IMR-90 (cell line): ENCODE measurements at places on chromosomes 2 and 18. TPM values are rescaled to one million over a fixed set of nuclear protein-coding genes. Genes with fewer than 3 reads are reported as not detected.

The SCN2A gene
- polyA plus RNA-seq, result 0.17 and 0.24 TPM in 2 replicates

DNA sequence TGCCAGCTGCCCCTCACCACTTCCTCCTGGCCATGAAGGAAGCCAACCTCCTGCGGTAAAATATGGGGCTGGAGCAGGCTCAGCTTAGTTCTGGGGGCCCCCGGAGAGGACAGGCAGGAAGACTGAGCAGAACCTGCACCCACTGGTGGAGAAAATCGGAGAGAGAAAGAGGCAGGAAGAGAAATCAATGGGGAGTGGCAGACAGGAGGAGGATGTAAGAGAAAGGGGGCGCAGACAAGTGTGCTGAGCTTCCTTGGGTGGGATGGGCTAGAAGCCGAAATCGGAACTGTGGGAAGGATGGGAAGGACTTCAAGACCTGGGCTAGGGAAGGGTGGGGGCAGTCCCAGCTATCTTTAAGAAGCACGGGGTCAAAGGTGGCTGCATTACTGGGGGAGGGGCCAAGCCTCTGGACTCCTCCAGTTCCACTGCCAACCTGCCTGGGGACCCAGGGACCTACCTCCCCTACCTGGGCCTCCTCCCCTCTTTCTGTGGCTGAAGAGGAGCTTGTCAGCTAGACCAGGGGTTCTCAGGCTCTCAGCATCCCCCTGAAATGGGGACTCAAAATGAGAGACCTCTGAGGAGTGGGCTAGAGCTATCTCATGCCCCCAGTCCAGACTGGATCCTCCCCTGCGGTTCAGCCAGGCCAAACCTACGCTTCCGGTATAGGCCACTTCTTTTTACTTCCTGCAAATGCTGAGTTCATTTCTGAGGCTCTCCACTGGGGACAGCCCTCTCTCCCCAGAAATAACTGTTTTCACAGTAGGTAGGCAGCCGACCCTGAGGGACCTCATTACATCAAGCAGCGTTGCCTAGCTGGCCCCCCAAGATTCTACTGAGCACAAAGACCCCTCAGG is 33.6 kb upstream of the B3GNT7 start:
- H3K27ac ChIP-seq, result no peak overlapping the region
- H3K4me3 ChIP-seq, result no peak overlapping the region
- DNase-seq, result no peak
- no peaks in the 10 kb centered on the region for H3K27me3 ChIP-seq
- peaks cover 11% of the 10 kb centered on the region for H3K4me1 ChIP-seq
- H3K36me3 ChIP-seq, result peaks cover 7% of the 10 kb centered on the region; the same call in 1 of the 2 replicates

- no peaks in the 10 kb centered on the region for H3K27me3 ChIP-seq
- no peaks in the 10 kb centered on the region for H3K36me3 ChIP-seq
- no peak overlapping the region for H3K4me3 ChIP-seq
- peaks cover 6% of the 10 kb centered on the region; the same call in 1 of the 2 replicates for H3K4me1 ChIP-seq
- peak; percentile 49 for DNase-seq
- no peak overlapping the region for H3K27ac ChIP-seq
These were observed 688.9 kb upstream of the ID2 start for GRCh38 chr2:7992612-7993602.

GRCh38 chr2:164954954-164955701 is at the start of gene SLC38A11:
Gene SLC38A11, minus strand, starts transcription at chr2:164955525. Its CDS starts 278 bp downstream, at chr2:164955247.
- H3K36me3 ChIP-seq, result no peaks in the 10 kb centered on the region
- H3K27ac ChIP-seq, result no peak within 1 kb of the TSS
- no peak for DNase-seq

The DPP10 gene
- polyA plus RNA-seq, result not detected in 2 replicates

DNA sequence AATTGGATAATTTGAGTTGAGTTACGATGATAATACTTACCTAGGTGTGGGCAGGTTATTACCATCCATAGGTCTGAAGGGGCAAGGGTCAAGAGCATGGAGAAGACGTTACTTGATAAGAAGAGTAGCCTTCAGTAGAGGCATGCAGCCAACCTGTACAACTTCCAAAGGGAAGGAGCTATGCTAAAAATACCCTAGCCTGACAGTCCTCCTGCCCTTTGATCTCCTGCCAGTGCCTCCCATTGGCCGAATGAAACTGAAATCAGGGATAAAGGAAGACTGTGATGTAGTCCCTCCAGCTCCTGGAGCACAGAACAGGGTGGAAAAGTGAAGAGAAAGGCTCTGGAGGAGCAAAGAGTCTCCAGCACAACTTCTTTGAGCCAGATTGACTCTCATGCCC is 487.4 kb downstream of the ADCYAP1 start:
- no peak for DNase-seq
- H3K4me3 ChIP-seq, result no peak overlapping the region
- H3K27ac ChIP-seq, result no peak overlapping the region
- no peaks in the 10 kb centered on the region for H3K36me3 ChIP-seq
- H3K4me1 ChIP-seq, result no peaks in the 10 kb centered on the region
- no peaks in the 10 kb centered on the region for H3K27me3 ChIP-seq

- H3K27me3 ChIP-seq, result no peaks in the 10 kb centered on the region
- no peak overlapping the region for H3K27ac ChIP-seq
- DNase-seq, result no peak
- no peak overlapping the region for H3K4me3 ChIP-seq
These were observed 130.4 kb upstream of the ASB18 start for GRCh38 chr2:236394571-236394970.

GRCh38 chr18:10274301-10274700 is 180.1 kb upstream of the APCDD1 start:
- no peak overlapping the region for H3K27ac ChIP-seq
- H3K4me3 ChIP-seq, result no peak overlapping the region
- H3K27me3 ChIP-seq, result peaks cover 4% of the 10 kb centered on the region
- H3K4me1 ChIP-seq, result peaks cover 4% of the 10 kb centered on the region

DNA sequence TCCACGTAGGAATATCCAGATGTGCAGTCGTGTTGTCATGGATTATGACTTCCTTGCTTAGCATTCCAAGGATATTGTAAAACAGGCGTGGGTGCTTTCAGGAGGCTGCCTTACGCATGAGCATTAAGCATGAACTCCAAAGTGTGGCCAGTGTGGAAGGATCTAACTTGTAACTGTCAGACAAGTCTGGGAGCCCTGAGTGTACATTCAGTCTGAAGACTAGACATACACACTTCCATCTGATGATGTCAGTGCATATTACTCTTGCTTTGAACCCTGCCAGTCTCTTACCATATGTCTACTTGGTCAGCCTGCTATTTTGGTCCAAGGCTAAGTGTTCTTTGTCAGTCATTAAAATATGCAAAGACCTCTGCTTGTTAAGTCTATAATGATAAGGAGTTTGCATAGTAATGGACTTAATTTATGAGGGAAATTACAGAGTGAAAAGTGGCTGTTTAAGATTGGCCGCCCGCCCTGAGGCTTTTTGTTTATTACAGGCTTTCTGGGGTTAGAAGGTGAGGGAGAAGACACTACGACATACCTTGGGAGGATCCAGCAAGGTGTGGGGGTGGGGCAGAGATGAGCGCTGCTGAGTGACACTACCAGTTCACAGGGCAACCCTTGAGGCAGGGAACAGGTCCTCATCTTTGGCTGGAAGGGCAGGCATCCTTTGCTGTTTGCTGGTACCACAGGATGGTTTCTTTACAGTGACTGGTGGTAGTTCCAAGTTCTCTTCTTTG is 48.3 kb downstream of the CABLES1 start:
- H3K27ac ChIP-seq, result peak overlapping the region; percentile 41; the same call in 1 of the 2 replicates
- no peak overlapping the region for H3K4me3 ChIP-seq
- H3K36me3 ChIP-seq, result no peaks in the 10 kb centered on the region
- H3K27me3 ChIP-seq, result no peaks in the 10 kb centered on the region

- peaks cover 27% of the 10 kb centered on the region for H3K36me3 ChIP-seq
- no peak for DNase-seq
- H3K4me3 ChIP-seq, result no peak overlapping the region
- H3K4me1 ChIP-seq, result peaks cover 1% of the 10 kb centered on the region; the same call in 1 of the 2 replicates
These were observed 129.2 kb downstream of the MYO1B start for GRCh38 chr2:191374366-191374765.

GRCh38 chr2:37568565-37568964 is 102.9 kb downstream of the CDC42EP3 start:
- DNase-seq, result no peak
- no peak overlapping the region for H3K4me3 ChIP-seq
- H3K4me1 ChIP-seq, result peaks cover 22% of the 10 kb centered on the region

- peak; percentile 50 for DNase-seq
- H3K4me1 ChIP-seq, result no peaks in the 10 kb centered on the region
- H3K27me3 ChIP-seq, result peaks cover 17% of the 10 kb centered on the region
- no peaks in the 10 kb centered on the region for H3K36me3 ChIP-seq
- H3K4me3 ChIP-seq, result no peak overlapping the region
- no peak overlapping the region for H3K27ac ChIP-seq
These were observed 7.8 kb downstream of the RBM44 start for GRCh38 chr2:237806334-237806733.

The BMP10 gene
- not detected in 2 replicates for polyA plus RNA-seq

The PSTPIP2 gene
- 10.2 and 12.4 TPM in 2 replicates for polyA plus RNA-seq

The RGPD3 gene
- polyA plus RNA-seq, result 0.06 and 0.07 TPM in 2 replicates

- H3K4me3 ChIP-seq, result no peak within 1 kb of the TSS
- no peaks in the 10 kb centered on the region for H3K27me3 ChIP-seq
- DNase-seq, result no peak
- no peak within 1 kb of the TSS for H3K27ac ChIP-seq
- no peaks in the 10 kb centered on the region; the same call in 1 of the 2 replicates for H3K4me1 ChIP-seq
- no peaks in the 10 kb centered on the region for H3K36me3 ChIP-seq
These were observed at the start of gene SERPINB11 for GRCh38 chr18:63702660-63703059. Gene SERPINB11, plus strand, starts transcription at chr18:63702960. Its CDS starts 7,234 bp downstream, at chr18:63710194.

- H3K4me1 ChIP-seq, result no peaks in the 10 kb centered on the region
- peak; percentile 45 for DNase-seq
- no peak overlapping the region for H3K27ac ChIP-seq
These were observed 146.1 kb downstream of the LNPK start for GRCh38 chr2:175855794-175856453.

The CKAP2L gene
- polyA plus RNA-seq, result 6.3 and 6.4 TPM in 2 replicates

The PID1 gene
- polyA plus RNA-seq, result 1.1 and 1.9 TPM in 2 replicates

GRCh38 chr18:6885992-6886796 is 156.7 kb downstream of the ARHGAP28 start:
- H3K36me3 ChIP-seq, result peaks cover 28% of the 10 kb centered on the region
- H3K27ac ChIP-seq, result no peak overlapping the region; the same call in 1 of the 2 replicates
- H3K27me3 ChIP-seq, result no peaks in the 10 kb centered on the region
- H3K4me3 ChIP-seq, result no peak overlapping the region
- H3K4me1 ChIP-seq, result peaks cover 3% of the 10 kb centered on the region

- H3K4me3 ChIP-seq, result no peak overlapping the region
- H3K27me3 ChIP-seq, result no peaks in the 10 kb centered on the region
- H3K36me3 ChIP-seq, result no peaks in the 10 kb centered on the region
- DNase-seq, result peak; percentile 28
These were observed 65.7 kb upstream of the SERPINE2 start for GRCh38 chr2:224104668-224105386.

- no peaks in the 10 kb centered on the region for H3K4me1 ChIP-seq
- H3K4me3 ChIP-seq, result no peak overlapping the region
- no peaks in the 10 kb centered on the region for H3K27me3 ChIP-seq
- H3K27ac ChIP-seq, result no peak overlapping the region
- no peak for DNase-seq
These were observed 190.2 kb downstream of the MYCN start for GRCh38 chr2:16130541-16130880.

DNA sequence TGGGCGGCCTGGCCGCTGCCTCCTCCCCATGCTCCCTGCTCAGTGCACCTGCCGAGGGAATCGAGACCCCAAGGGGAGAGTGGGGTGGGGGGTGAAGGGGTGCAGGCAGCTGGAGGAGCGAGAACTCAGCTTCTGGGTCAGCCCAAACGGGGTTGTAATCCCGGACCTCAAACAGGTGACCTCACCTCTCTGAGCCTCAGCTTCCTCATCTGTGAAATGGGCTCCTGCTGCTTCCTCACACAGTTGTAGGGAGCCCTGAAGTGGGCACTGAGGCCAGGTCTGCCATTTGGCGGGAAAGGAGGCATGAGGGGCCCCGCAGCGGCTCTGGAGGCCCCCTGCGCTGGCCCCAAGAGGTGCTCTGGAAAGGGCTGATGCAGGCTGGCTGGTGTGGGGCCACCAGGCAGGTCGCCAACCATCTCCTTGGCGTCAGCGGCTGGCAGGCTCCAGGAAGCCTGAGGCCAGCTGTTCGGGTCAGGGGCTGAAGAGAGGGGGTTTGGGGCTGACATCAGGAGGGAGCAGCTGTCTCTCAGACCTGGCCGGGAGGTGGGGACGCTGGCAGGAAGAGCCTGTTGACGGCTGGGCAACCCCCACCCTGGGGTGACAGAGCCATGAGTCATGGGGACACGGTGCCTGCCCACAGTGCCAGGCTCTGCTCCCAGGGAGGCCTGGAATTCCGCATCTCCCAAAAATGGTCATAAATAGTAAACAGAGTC is 4.9 kb downstream of the KLHL30 start:
- peak; percentile 47 for DNase-seq
- H3K27me3 ChIP-seq, result no peaks in the 10 kb centered on the region
- peaks cover 17% of the 10 kb centered on the region for H3K4me1 ChIP-seq
- H3K36me3 ChIP-seq, result no peaks in the 10 kb centered on the region

GRCh38 chr2:178513876-178514275 is 33.6 kb downstream of the PLEKHA3 start:
- no peak overlapping the region for H3K27ac ChIP-seq
- peaks cover 8% of the 10 kb centered on the region; the same call in 1 of the 2 replicates for H3K36me3 ChIP-seq
- peak; percentile 33 for DNase-seq

The XIRP2 gene
- polyA plus RNA-seq, result 0.01 and 0.05 TPM in 2 replicates

DNA sequence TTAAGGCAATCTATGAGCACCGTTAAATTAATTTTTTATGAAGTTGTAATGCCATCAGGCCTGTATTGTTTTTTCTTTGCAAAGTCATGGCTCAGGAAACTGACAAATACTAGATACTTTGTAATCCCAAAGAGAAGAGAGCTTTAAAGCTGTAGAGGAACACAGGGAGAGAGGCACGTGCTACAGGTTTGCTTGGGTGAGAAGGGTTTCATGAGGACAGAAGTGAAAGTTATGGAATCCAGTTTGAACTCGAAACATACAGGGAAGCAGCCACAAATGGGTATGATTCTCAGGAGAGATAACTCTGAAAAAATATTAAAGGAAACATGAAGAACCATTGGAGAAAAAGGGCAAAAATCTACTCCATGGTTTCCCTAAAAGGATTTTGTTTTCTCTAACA is 49.8 kb downstream of the CYB5A start:
- no peak overlapping the region for H3K27ac ChIP-seq
- H3K27me3 ChIP-seq, result peaks cover 17% of the 10 kb centered on the region
- H3K36me3 ChIP-seq, result no peaks in the 10 kb centered on the region

GRCh38 chr2:236396818-236397350 is 132.7 kb upstream of the ASB18 start:
- no peak for DNase-seq
- H3K4me1 ChIP-seq, result no peaks in the 10 kb centered on the region
- no peak overlapping the region for H3K4me3 ChIP-seq
- no peaks in the 10 kb centered on the region for H3K36me3 ChIP-seq
- no peaks in the 10 kb centered on the region for H3K27me3 ChIP-seq

DNA sequence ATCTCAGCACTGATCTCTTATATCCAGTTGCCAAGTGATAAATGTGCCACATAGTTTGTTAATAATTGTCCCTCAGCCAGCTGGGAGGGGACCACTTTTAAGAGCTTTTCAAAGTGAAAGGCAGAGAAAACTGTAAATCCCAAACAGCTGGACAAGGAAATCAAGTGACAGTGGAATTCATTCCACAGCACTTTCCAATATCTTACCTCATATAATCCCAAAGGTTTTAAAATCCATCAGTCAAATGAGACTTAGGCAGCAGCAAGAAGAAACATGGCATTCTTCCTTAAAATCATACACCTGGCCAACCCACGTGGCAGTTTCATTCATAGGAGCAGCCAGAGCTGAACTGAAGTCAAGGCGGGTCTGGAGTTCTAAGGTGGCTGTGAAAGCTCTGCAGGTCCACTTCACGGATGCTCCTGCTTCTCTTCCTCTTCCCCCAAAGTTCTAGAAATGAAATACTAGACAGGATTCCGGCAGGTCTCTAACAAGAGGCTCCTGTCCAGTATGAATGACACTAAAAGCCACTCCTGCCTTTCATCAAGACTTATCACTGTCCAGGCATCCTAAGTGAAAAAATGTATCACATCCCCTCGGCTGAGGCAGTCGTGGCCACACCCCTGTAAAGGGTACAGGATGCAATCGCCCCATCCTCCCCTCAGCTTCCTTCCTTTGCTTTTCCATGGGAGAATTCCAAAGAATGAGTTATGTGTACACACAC is 190.4 kb upstream of the STK17B start:
- H3K36me3 ChIP-seq, result no peaks in the 10 kb centered on the region
- DNase-seq, result no peak
- H3K4me3 ChIP-seq, result no peak overlapping the region
